ENCODE measurements at places on chromosomes 11 and 22.

- DNase-seq = no peak
Measured at GRCh38 chr11:67054346-67054835, 2.3 kb upstream of the RHOD start.

DNA sequence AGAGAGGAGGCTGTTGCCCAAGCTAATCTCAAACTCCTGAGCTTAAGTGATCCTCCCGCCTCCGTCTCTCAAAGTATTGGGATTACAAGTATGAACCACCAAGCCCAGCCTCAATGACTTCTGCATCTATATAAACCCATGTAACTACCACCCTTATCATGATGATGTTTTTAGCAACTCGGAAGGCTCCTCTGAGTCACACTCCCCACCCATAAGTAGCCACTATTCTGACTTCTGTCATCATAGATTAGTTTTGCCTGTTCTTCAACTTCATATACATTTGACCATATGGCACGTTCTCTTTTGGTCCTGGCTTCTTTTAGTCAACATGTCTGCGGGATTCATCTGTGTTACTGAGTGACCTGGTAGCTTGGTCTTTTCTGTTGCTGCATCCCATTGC lies 6.4 kb upstream of the FOSL1 start:
- no peak for DNase-seq

DNA sequence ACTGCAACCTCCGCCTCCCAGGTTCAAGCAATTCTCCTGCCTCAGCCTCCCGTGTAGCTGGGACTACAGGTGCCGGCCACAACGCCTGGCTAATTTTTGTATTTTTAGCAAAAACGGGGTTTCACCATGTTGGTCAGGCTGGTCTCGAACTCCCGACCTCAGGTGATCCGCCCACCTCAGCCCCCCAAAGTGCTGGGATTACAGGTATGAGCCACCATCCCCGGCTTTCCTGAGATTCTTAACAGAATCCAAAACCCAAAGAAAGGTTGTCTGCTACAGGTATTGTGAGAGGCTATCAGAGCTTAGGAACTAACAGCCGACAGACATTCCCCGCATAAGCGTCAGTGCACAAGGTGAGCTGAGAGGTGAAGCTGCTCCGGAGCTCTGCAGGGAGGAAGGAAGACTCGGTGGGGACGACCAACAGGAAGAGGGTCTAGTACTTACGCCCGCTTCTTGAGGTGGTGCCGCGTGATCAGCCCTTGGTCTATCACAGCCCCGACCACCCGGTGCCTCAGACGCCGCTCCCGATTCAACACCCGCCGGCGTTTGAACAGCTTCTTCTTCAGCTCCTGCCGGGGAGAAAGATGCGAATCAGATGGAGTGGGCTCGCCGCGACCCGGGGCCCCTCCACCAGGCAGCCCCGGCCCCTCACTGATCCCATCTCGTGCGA lies 470 bp downstream of the C11orf98 start:
- peak; percentile 44 for DNase-seq

- DNase-seq = no peak
Measured at GRCh38 chr11:78465169-78465942, 47.7 kb upstream of the GAB2 start.

GRCh38 chr22:29917052-29917902 lies 34.3 kb downstream of the MTMR3 start:
- DNase-seq = no peak

- DNase-seq = no peak
Measured at GRCh38 chr22:32680277-32680676, 121.2 kb upstream of the TIMP3 start.

DNA sequence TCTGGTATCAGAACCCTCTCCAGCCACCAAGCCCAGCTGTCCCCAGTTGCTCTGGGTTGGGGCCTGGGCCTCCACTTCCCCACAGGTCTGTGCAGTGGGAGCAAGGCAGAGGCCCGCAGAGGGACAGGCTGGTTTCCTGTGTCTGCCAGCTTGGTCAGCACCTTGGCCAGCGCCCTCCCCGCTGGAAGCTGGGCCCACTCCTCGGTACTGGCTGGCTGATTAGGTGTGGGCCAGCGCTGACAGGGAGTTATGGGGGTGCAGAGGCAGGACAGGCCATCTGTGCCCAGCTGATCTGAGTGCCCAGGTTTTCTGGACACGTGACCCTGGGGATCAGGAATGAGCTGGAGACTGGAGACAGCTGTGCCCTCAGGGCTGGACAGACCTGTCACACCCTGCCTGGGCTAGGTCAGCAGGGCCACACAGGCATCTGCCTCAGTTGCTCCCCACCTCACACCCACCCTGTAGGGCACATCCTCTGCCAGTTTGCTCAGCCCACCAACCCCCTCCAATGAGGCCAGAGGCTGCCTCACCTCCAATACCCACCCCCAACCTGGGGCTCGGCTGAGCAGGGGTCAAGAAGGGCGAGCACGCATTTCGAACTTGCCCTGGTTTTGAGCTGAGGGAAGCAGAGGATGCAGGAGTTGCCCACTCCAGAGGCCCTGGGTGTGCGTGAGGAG lies 175.3 kb downstream of the IGLL1 start:
- no peak for DNase-seq

DNA sequence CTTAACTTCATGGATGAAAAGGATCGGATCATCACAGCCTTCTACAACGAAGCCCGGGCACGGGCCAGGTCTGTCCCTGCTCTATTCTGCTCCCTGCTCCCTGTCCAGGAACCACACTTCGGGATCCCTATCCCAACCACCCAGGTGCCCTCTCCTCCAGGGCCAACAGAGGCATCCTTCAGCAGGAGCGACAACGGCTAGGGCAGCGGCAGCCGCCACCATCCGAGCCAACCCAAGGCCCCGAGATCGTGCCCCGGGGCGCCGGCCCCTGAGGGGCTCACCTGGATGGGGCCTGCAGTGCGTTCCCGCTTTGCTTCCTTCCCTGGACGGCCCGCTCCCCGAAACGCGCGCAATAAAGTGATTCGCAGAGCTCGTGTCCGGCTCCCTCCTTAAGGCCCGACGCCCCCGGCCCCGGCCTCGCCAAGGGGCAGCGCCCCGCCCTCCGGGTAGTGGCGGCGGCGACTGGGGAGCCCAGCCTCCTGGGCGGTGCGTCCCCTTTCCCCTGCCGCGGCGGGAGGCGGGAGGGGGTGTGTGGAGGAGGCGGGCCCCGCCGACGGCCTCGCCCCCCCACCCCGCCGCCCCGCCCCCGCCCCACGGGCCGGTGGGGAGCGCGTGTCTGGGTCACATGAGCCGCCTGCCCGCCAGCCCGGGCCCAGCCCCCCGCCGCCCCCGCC lies at the start of gene VEGFB:
VEGFB (plus strand) TSS at position 672 of the 674 bp plus-strand sequence. CDS start 250 bp downstream, outside the sequence.
- DNase-seq = peak; percentile 64

GRCh38 chr22:39917197-39917643 lies 16.3 kb downstream of the GRAP2 start:
- DNase-seq = no peak

- DNase-seq = no peak
Measured at GRCh38 chr22:35821654-35822053, 104.0 kb downstream of the APOL5 start.

GRCh38 chr22:44645531-44645930 lies 56.5 kb upstream of the PRR5 start:
- DNase-seq = no peak

DNA sequence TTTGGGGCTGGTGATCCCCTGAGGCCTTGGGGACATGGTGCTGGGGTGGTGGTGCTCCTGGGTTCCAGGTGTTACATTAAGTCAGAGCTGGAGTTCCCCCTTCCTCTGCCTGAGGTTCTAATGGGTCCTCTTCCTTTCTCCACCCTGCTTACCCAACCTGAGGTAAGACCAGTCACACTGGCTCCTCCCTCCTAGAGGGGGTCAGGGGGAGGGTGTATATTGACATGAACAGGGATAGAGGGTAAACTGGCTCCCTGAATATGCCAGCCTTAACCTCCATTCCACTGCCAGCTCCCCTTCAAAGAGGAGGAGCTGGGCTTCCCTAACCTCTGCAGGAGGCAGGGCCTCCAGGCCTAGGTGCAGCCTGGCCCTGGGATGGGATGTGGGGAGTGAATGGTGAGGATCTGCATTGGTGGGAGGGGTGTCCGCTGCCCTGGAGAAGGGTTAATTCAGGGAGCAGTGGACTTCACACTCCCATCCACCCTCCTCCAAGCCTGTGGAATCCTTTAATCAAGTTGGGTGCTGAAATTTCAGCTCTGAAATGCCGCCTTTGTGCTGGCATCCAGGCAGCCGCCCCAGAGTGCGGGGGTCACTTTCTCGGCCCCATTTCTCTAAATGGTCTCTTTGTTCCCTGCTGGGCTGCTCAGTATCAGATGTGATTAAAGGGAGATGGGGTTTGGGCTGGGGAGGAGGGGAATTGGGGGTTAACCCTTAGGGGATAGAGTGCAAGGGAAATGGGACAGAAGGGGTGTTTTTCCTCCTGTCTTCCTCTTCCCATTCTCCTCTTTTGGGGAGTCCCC lies 15.2 kb downstream of the POLR2F start:
- DNase-seq = no peak

GRCh38 chr11:34181251-34181650 lies 75.8 kb downstream of the NAT10 start:
- no peak for DNase-seq

DNA sequence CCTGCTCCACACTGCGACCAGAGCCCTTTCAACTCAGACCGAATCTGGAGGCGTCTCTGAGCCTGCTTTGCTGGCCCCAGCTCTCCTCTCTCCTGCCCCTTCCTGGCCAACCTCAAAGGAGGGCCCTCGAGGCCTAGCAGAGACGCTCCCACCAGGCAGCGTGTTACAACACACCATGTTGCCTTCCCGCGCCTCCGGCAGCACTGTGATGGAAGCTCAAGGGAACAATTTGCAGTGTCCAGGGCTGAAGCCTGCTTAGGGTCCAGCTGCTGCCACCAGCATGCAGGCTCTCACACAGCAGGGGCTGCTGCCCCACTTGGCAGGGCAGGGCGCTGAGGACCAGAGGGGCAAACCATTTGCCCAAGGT lies 18.4 kb downstream of the LINC01488 start:
- DNase-seq = no peak

- no peak for DNase-seq
Measured at GRCh38 chr11:101470881-101471520, 112.8 kb downstream of the TRPC6 start.

- DNase-seq = no peak
Measured at GRCh38 chr11:64185175-64185692, 737 bp upstream of the STIP1 start.

DNA sequence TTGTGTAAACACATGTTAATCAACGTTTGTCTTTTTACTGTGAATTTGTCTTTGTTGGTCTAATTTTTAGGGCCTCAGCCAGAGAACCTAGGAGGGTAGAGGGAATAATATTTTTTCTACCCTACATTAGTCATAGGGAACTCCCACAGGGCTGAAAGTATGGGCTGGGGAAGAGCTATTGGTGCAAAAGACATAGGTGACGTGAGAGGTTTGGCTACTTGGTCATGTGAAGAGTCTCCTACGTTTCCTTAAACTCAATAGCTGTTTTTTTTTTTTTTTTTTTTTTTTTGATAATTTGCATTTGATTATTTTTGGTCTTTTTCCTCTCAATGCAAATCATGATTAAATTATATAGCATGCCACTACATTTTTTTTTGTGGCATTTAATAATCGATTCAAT lies 15.9 kb upstream of the MMP7 start:
- DNase-seq = no peak

GRCh38 chr11:798093-798713 lies at the start of gene SLC25A22:
TSS of gene SLC25A22 (minus strand) at chr11:798281. CDS start at chr11:795006, 3,275 bp downstream.
- DNase-seq = peak; percentile 80

GRCh38 chr22:39469326-39469680 lies 12.5 kb downstream of the MGAT3 start:
- no peak for DNase-seq

- DNase-seq = no peak
Measured at GRCh38 chr11:76791861-76792260, 8.7 kb downstream of the TSKU start.

DNA sequence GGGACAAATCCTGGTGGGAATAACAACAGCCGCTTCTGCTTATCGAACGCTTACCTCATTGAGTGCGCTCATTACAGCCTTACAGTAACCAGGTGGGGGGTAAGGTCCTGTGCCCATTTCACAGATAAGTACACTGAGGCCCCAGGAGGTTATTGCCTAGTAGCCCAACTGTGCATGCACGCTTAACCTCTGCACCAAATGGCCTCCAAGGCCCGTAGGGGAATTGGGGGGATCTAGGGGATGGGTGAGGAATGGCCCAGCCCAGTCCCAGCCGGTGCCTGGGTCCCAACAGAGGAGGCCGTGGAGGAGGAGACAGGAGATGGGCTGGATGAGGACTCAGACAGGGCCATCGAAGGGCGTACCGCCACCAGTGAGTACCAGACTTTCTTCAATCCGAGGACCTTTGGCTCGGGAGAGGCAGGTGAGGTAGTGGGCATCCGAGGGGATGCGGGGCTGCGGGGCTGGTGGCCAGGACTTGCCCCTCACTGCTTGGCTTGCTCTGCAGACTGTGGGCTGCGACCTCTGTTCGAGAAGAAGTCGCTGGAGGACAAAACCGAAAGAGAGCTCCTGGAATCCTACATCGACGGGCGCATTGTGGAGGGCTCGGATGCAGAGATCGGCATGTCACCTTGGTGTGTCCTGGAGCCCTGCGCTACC lies 7.3 kb downstream of the F2 start:
- DNase-seq = no peak

DNA sequence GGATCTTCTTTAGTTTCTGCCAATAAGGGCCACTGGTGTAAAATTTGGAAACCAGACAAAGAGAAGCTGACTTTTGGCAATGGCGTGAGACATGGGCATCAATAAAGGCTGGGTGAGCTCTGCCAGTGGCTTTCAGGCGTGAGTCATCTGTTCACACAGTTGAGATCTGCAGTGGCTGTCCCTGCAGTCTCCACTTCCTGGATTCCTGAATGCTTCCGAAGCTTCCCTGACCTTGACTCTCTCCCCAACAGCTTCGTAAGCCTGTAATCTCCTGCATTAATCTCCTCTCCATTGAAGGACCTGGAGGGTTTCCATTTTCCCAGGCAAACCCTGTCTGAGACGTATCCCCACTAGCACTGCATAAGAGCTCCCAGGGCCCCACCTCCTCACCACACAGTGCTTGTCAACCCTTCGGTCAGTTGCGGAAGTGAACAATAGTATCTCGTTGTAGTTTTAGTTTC lies 574.7 kb downstream of the TBC1D22A start:
- no peak for DNase-seq

GRCh38 chr11:61114913-61115312 lies 12.6 kb downstream of the CD5 start:
- no peak for DNase-seq

DNA sequence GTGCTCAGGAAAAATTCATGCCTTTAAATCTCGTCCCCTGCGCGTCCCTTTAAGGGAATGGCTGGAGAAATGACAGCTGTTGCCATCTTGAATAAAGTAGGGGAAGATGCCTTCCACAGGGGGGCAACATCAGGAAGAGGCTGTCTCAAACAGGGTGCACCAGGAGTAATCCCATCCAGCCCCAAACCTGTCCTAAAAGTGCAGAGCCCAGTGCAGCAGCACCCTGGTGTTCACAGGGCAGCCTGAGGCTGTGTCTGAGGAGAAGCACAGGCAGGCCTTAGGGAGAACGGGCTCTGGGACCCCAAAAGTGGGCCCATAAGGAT lies 10.8 kb upstream of the C11orf96 start:
- no peak for DNase-seq

DNA sequence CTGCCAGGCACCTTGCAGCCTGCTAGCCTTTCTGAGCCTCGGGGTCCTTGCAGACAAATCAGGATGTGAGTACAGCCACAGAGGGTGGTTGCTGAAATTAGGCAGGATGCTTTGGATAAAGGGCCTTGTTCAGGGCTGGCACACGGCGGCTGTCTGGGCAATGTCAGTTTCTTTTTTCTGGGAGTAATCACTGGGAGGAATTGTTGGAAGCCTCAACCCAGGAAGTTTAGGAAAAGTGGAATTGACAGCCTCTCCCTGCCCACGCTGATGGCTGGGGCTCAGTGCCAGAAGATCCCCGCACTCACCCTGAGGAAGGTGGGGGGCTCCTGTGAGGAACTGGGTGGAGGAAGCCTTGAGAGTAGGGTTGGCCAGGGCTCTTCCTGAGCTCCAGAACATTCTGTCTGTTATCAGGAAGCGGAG lies 37.4 kb downstream of the CD82 start:
- no peak for DNase-seq
